ENCODE measurements at places on chromosomes 7 and 10.

- DNase-seq: no peak
Observed at GRCh38 chr10:56469482-56469881, 108.4 kb upstream of the ZWINT start.

- no peak for DNase-seq
Observed at GRCh38 chr10:66786709-66787108, 139.1 kb upstream of the LRRTM3 start.

DNA sequence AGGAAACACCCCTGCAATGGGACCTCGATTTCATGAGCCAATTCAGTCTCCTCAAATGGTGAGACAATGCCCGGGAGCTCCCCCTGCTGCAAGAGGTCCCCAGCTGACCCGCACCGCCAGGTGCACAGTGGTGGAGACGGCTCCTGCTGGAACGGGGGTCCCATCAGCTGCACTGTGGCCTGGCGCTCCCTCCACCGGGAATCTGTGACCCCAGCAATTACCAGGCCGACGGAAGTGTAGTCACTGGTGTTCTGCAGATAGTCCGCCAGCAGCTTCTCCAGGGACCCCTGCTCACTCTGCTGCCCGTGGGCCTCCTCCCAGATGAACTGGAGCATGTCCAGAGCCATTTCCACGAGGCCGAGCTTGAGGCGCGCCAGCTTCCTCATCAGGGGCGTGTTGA lies 64.9 kb upstream of the NKX6-2 start:
- no peak for DNase-seq

DNA sequence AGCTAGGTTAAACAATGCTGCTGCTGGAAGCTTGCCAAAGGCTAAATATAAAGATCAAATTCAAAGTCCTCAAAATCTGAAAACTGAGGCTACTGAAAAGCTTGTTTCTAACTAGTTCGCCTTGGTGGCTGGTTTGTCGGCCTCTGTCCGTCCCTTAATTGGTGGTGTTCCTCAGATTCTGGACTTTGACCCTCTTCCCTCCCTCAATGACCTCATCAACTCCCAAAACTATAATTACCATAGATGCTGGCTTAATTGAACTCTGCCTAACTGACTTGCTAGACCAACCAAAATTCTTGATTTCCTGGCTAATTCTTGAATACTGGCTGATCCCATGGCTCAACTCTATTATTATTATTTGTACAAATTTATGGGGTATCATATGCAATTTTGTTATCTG lies 15.6 kb downstream of the ARHGAP21 start:
- no peak for DNase-seq

GRCh38 chr10:133529576-133529946 lies 2.4 kb downstream of the CYP2E1 start:
- DNase-seq: no peak

DNA sequence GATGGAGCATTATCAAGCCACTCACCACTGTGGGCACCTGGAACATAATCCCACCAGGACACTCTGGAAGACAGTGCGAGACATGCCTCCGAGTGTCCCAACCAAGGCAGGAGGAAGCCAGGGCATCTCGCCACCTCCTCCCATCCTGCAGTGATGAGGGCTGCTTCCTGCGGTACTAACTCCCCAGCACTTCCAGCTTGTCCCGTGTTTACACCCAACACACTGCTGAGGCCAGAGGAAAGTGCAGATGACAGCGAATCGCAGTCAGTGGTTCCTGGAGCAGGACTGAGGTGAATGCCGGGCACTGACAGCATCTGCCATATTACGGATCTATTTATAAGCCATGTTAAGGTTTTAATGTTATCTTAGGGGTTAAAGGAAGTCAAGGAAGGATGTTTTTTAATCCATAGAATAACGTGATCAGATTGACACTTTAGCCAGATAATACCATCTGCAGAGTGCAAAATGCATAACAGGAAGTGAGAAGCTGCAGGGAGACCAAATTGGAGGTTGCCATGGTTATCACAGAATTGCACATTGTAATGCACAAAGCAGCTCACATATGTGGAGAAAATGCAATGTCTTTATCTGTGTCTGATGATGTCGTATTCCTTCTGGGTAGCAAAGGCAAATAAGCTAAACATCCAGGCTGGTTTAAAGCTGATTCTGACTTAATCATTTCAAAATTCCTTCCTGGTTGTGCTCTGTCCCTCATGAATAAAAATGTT lies 314.1 kb upstream of the C7orf33 start:
- no peak for DNase-seq

- DNase-seq: no peak
Observed at GRCh38 chr7:36129048-36129534, 24.0 kb upstream of the EEPD1 start.

- DNase-seq: peak; percentile 27
Observed at GRCh38 chr7:124071843-124072242, 39.0 kb upstream of the TMEM229A start.

DNA sequence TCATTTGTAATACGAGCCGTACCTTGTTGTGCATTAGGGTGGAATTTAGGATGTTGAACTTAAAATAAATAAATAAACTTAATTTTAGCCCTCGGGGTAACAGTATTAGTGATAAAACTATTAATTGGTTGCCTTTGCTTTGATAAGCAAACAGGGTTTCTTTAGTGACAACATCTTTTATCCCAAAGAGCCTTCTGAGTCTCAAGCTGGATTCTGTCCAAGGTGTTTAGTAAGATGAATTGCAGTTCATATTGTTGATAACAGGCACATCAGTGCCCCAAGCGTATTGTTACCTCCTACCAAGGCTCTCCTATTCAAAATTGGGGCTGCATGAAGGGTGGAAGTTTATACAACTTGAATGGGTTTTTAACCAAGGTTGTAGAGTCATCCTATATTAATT lies 144.4 kb upstream of the CELF2 start:
- no peak for DNase-seq

DNA sequence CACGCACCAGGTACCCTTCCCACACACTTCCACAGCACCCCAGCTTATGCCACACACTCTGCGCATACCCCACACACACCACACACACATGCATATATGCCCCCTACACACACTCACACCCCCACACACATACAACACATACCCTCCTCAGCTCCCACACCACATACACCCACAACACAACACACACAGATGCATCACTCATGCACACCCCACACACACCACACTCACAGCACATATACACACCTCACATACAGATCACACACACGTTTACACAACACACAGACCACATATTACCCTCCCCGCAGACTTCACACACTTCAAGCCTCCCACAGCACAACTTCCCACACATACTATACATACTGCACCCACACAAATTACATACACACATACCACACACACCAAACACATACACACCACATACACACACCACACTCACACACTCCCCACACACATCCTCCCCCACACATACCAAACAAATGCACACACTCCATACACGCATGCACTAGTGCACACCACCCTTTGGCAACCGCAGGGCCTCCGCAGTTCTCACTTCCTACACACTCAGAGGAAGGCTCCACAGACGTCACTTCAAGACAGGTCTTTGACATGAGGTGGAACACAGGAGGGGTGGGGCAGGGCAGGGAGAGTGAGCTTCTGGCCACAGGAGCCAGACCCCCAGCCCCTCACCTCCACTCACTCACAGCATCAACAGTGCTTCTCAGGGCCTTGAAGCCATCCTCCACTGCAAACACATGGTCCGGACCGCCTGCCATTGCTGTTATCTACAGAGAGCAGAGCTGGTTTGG lies 18.5 kb upstream of the ANTXRL start:
- no peak for DNase-seq

DNA sequence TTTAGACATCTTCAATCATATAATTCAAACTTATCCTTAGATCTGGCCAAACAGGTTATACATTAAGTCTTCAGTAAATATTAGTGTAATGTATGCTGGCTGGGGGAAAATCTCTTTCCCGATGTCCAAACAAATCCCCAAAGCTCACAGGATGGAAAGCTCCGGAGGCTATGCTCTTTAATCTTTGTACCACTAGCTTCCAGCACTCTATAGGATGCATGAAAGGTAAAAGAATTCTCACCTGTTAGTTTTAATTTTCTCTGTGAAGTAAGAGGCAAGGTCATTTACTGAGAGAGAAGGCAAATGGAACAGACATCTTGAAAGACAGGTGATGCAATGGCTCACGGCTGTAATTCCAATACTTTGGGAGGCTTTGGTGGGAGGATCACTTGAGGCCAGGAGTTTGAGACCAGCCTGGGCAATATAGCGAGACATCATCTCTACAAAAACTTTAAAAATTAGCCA lies 99.8 kb upstream of the KIF5B start:
- no peak for DNase-seq

GRCh38 chr10:62016623-62017490 lies 115.4 kb downstream of the ARID5B start:
- DNase-seq: no peak

DNA sequence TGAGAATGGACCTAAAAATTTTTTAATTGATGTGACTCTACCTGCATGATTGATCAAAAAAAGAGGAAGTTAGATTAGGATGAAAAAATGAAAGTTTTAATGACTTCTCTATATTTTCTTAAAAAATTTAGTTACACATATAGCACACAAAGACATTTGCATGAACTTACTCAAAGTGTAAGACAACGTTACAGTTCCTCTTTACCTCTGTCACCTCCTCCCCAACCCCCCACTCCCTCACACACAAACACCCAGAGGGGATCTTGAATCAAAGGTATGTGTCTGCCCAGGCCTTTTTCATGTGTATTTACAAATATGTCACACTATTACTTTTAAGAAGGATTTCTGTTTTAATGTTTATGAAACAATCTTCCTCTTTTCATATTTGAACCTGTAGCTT lies 20.6 kb upstream of the CDCA7L start:
- no peak for DNase-seq

- DNase-seq: no peak
Observed at GRCh38 chr7:15795393-15795792, 108.9 kb upstream of the MEOX2 start.
